ENCODE measurements at places on chromosomes 1 and 21. TPM values are rescaled to one million over a fixed set of nuclear protein-coding genes. Genes with fewer than 3 reads are reported as not detected.

Gene RORC
- under 0.01 TPM for total RNA-seq

Gene GPATCH2
- total RNA-seq: 18.4 TPM

Gene TENT5C
- 4.2 TPM for total RNA-seq

Gene ZNF648
- 0.25 TPM for total RNA-seq

Gene FCRL6
- 0.25 TPM for total RNA-seq

Gene S100A12
- 1.7 TPM for total RNA-seq

Gene NR1I3
- total RNA-seq: under 0.01 TPM

Gene APCS
- not detected for total RNA-seq

Gene MIXL1
- total RNA-seq: 0.25 TPM

Gene PEX11B
- total RNA-seq: 32.5 TPM

Gene VWA5B1
- total RNA-seq: under 0.01 TPM

Gene MIGA1
- total RNA-seq: 17.9 TPM

Gene PDC
- total RNA-seq: not detected

Gene SMPDL3B
- 0.25 TPM for total RNA-seq

Gene SAMD13
- 1.7 TPM for total RNA-seq
